RCC 7860 (cell line): ENCODE measurements at places on chromosomes 7 and 10.

DNA sequence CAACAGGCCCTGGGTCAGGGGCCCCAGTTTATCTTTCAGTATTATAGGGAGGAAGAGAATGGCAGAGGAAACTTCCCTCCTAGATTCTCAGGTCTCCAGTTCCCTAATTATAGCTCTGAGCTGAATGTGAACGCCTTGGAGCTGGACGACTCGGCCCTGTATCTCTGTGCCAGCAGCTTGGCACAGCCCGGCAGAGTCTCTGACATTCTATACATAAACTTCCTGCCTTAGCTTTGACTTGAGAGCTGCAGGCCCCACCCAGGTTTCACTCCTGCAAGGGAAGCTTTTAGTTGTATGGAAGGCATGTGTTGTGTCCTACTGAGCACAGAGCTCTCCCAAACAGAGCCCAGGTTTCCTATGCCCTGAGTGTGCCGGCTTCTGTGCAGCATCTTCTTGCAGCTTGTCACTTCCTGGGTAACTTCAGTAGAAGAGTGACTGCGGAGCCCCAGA, 205.6 kb upstream of the PRSS58 start:
- no peak for DNase-seq

DNA sequence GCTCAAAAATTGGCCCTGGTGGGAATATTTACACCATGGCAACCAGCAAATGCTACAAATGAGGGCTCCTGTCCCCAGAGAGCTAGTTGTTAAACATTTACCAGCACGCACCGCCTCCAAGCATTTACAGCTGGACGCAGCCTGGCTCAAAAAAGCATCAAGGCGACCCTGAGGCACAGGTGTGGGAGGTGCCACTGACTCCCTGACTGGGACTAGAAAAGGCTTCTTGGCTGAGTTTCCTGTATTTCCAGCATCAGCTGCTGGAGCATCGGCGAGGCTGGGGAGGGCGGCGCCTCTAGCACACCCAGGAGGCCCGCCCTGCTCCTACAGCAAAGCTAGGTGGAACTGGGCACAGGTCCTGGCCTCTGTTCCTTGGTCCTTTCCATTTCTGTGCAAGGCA, 43.5 kb upstream of the ZRANB1 start:
- no peak for DNase-seq

GRCh38 chr10:13115832-13116803, 16.2 kb downstream of the OPTN start:
- no peak for DNase-seq

- DNase-seq = no peak
Observed at GRCh38 chr10:132606031-132606491, 68.5 kb downstream of the INPP5A start.

- no peak for DNase-seq
Observed at GRCh38 chr10:13308096-13308495, 8.2 kb upstream of the PHYH start.

GRCh38 chr7:104657134-104657533, 328.7 kb downstream of the LHFPL3 start:
- DNase-seq = no peak
